AG10803 (cell line): ENCODE measurements at places on chromosomes 3 and 15.

- DNase-seq: no peak
Measured at GRCh38 chr3:74590620-74591262, 23.7 kb downstream of the CNTN3 start.

DNA sequence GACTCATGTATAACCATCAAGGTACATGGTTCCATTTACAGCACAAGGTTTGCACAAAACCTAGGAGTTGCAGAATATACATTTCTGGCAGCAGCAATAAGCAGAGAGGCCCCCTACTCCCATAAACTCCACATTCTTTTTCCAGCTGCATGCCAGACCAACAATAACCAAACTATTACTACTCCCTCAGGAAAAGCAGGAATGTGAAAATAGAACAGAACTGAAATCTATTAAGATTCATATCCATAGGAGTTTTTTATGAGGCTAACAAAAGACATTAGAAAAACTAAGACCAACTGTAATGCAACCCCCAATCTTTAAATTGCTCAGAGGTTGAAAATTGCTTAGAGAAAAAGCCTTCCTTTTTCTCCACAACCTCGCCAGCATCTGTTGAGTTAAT lies 27.6 kb upstream of the TOP2B start:
- DNase-seq: no peak

GRCh38 chr15:59295261-59296001 lies 77.2 kb downstream of the MYO1E start:
- DNase-seq: peak; percentile 62

DNA sequence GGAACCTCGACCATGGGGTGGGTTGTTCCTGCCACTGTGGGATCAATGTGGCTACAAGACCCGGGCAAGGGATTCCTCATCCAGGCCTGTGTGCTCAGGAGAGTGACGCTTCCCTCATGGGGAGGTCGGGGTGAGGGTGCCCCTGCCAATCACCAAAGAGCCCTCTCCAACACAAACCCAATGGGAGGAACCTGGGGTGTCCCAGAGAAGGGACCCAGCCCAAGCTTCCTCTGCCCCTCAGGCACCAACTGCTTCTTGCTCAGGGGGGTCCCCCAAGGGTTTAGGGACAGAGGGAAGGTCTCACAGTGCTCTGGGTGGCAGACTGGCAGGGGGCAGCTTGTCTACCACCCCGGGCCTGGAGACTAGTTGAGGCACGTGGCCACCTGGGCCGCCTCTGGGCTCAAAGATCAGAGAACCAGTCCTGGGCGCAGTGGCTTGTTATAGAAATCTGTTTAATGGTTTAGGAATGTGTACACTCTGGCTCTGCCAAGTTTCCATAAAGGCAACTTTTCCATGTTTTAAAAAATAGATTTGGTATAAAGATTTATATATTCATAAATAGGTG lies 26.6 kb downstream of the GP9 start:
- DNase-seq: peak; percentile 9

GRCh38 chr3:14490831-14491230 lies 49.3 kb downstream of the GRIP2 start:
- no peak for DNase-seq
